Neural crest cell (in vitro differentiated cells): ENCODE measurements at places on chromosomes 6 and 20.

GRCh38 chr20:51876313-51876940 lies 74.1 kb upstream of the SALL4 start:
- no peak overlapping the region for H3K4me3 ChIP-seq
- H3K4me1 ChIP-seq, result peaks cover 11% of the 10 kb centered on the region
- no peaks in the 10 kb centered on the region for H3K27me3 ChIP-seq
- H3K36me3 ChIP-seq, result no peaks in the 10 kb centered on the region

DNA sequence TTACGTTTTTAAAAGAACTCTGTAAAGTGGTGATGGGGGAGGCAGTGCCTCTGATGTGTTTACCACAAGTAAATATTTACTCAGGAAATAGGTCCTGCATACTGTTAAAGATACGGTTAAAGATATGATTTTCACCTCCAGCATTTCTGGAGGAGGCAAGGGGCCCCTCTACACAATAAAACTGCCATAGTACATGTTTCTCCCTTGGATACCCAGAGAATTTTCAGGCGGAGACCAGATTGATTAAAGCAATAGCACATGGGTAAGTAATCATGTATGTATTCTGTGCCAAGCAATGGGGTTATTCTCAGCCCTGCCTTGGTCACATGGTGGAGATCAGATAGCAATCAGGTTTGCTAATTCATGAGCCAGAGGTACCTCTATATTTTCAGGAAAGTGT lies 9.6 kb downstream of the RIPOR2 start:
- H3K4me3 ChIP-seq, result no peak overlapping the region
- H3K4me1 ChIP-seq, result peaks cover 42% of the 10 kb centered on the region
- peaks cover 5% of the 10 kb centered on the region for H3K36me3 ChIP-seq

DNA sequence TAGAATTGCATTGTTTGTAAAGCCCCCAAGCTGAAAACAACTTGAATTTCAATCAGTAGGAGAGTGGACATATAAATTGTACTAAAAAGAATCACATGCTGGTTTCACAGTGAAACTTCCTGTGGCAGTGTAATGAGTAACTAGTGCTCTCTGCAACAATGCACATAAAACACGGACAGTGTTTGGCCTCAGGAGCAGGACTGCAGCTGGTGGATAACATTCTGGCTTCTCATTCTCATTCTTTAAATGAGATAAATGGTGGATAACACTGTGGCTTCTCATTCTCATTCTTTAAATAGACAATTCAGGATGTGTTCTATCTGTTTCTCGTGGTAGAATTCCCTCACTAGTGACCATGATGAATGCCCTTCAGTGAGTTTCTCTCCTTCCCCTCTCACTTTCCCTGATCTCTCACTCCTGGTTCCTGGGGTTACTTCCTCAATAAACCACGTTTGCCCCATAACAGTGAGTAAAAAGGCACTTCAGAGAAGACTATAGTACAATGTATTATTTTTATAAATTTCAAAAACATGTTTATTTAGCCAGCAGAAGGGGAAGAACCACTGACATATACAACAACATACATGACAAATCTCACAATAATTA lies 59.9 kb downstream of the SLC22A2 start:
- H3K27ac ChIP-seq, result peak overlapping the region; percentile 65
- no peaks in the 10 kb centered on the region for H3K27me3 ChIP-seq
- peaks cover 7% of the 10 kb centered on the region for H3K4me1 ChIP-seq
- peaks cover 5% of the 10 kb centered on the region for H3K36me3 ChIP-seq
- no peak overlapping the region for H3K4me3 ChIP-seq

DNA sequence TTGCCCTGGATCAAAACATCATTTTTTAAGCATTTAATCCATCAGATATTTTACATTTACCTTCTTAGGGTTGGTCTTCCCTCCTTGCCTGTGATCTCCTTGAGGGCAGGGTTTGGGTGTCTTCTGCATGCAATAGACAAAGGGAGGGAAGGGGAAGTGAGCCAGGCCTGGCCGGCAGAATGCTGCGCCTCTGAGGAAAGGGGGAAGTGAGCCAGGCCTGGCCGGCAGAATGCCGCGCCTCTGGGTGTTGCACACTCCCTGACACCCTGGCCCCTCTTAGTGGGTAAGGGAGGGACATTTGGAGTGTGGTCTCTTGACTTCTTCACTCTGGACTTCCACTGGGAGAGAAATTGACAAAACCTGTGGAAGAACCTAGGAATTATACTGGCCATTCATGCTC lies 12.4 kb downstream of the PSMF1 start:
- H3K4me3 ChIP-seq, result no peak overlapping the region
- DNase-seq, result no peak
- H3K27ac ChIP-seq, result peak overlapping the region; percentile 65
- H3K4me1 ChIP-seq, result peaks cover 9% of the 10 kb centered on the region
- peaks cover 43% of the 10 kb centered on the region for H3K36me3 ChIP-seq
- no peaks in the 10 kb centered on the region for H3K27me3 ChIP-seq

GRCh38 chr20:41497186-41497895 lies 120.8 kb downstream of the CHD6 start:
- H3K27ac ChIP-seq, result no peak overlapping the region
- no peaks in the 10 kb centered on the region for H3K4me1 ChIP-seq
- DNase-seq, result no peak
- no peaks in the 10 kb centered on the region for H3K27me3 ChIP-seq
- H3K4me3 ChIP-seq, result no peak overlapping the region

- no peak overlapping the region for H3K27ac ChIP-seq
- DNase-seq, result no peak
- H3K4me1 ChIP-seq, result no peaks in the 10 kb centered on the region
- no peaks in the 10 kb centered on the region for H3K36me3 ChIP-seq
- H3K4me3 ChIP-seq, result no peak overlapping the region
- no peaks in the 10 kb centered on the region for H3K27me3 ChIP-seq
Measured at GRCh38 chr6:68506911-68507310, 128.2 kb upstream of the ADGRB3 start.

GRCh38 chr6:112437058-112437457 lies 89.9 kb downstream of the RFPL4B start:
- no peaks in the 10 kb centered on the region for H3K27me3 ChIP-seq
- H3K4me1 ChIP-seq, result peaks cover 6% of the 10 kb centered on the region
- no peak overlapping the region for H3K27ac ChIP-seq
- no peak overlapping the region for H3K4me3 ChIP-seq
- no peaks in the 10 kb centered on the region for H3K36me3 ChIP-seq

DNA sequence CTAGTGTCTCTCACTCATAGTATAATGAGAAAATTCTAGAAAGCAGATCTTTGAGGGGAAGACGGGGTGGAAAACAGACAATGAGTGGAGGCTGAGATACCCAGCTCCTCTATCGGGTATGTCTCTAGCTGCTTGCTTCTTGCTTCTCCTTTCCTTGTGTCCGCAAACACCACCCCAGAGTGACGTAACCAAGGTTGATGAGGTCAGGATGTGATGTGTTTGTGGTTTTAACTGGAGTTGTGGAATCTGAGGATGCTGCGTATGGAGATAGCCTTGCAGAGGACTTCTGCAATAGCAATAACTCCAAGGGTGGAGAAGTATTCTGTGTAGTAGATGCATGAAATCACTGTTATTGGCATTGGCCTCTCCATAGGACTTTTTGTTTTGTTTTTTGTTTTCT lies 132.7 kb upstream of the IFNGR1 start:
- H3K27ac ChIP-seq, result no peak overlapping the region
- H3K4me3 ChIP-seq, result no peak overlapping the region
- no peak for DNase-seq
- H3K4me1 ChIP-seq, result peaks cover 14% of the 10 kb centered on the region
- no peaks in the 10 kb centered on the region for H3K36me3 ChIP-seq

- no peak for DNase-seq
- peaks cover 45% of the 10 kb centered on the region for H3K27me3 ChIP-seq
- H3K36me3 ChIP-seq, result no peaks in the 10 kb centered on the region
- peaks cover 17% of the 10 kb centered on the region for H3K4me1 ChIP-seq
- H3K27ac ChIP-seq, result no peak overlapping the region
Measured at GRCh38 chr6:157240059-157240959, 83.0 kb downstream of the TMEM242 start.

DNA sequence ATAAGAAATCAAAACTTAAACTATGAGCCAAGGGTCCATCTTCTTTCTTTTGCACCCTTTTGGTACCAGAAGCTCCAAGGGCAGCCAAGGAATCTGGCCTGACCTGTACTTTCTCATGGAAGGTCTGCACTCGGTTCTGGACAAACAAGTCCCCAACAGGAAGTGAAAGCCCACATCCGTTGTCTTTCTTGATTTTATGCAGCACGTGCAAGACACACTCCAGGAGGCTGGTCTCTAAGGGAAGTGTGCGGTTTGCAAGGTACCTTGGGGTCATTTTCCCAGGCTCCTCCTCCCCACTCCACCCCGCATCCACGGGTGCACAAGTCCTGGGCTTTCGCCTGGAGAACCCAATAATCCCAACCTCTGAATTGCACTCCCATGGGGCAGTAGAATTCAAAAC lies 101.9 kb downstream of the NFATC2 start:
- H3K4me3 ChIP-seq, result no peak overlapping the region
- H3K27ac ChIP-seq, result no peak overlapping the region
- no peaks in the 10 kb centered on the region for H3K36me3 ChIP-seq

DNA sequence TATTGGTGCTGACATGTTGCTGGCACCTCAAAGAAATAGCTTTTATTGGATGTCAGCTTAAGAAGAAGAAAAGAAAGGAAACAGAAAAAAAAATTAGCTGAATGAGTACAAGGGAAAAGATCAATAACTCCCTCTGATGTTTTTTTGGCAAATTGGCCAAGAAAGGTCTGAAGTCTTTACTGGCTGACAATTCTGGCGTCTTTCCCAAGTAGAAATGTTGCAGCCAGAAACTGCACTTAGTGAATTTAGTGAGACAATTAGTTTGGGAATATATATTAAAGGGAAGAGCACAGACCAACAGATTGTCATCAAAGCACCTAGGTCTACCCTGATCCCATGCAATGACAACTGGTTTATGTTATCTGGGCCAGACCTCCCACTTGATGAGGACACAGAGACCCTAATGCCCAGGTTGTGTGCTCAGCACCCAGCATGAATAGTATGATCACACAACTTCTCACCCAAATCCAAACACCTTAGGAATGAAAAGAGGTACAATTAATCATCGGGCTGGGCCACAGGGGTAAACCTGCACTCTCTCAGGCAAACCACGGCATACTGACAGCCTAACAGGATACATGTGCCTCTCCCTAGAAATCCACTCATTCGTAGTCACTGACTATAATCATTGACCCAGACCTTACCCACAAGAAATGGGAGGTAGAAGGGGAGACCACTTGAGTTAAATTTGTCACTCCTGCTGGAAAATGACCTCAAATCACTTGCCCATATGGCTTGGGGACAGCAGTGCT lies 612.3 kb upstream of the ARID1B start:
- no peak overlapping the region for H3K27ac ChIP-seq
- H3K4me1 ChIP-seq, result peaks cover 26% of the 10 kb centered on the region
- H3K4me3 ChIP-seq, result no peak overlapping the region
- no peaks in the 10 kb centered on the region for H3K27me3 ChIP-seq

- no peaks in the 10 kb centered on the region for H3K4me1 ChIP-seq
- H3K27me3 ChIP-seq, result peaks cover 2% of the 10 kb centered on the region
- no peaks in the 10 kb centered on the region for H3K36me3 ChIP-seq
- DNase-seq, result no peak
Measured at GRCh38 chr20:31894980-31895675, 24.7 kb downstream of the TTLL9 start.

- DNase-seq, result no peak
- H3K4me3 ChIP-seq, result no peak overlapping the region
- H3K27ac ChIP-seq, result no peak overlapping the region
- peaks cover 19% of the 10 kb centered on the region for H3K36me3 ChIP-seq
- H3K4me1 ChIP-seq, result peaks cover 8% of the 10 kb centered on the region
Measured at GRCh38 chr6:154886016-154886415, 109.1 kb upstream of the TIAM2 start.

- no peak for DNase-seq
- H3K4me3 ChIP-seq, result no peak overlapping the region
- no peaks in the 10 kb centered on the region for H3K4me1 ChIP-seq
- H3K27me3 ChIP-seq, result peaks cover 8% of the 10 kb centered on the region
Measured at GRCh38 chr20:59398537-59399205, 98.3 kb downstream of the EDN3 start.

- no peak overlapping the region for H3K4me3 ChIP-seq
- no peak overlapping the region for H3K27ac ChIP-seq
- peaks cover 3% of the 10 kb centered on the region for H3K27me3 ChIP-seq
- no peak for DNase-seq
- H3K36me3 ChIP-seq, result no peaks in the 10 kb centered on the region
Measured at GRCh38 chr6:127706216-127706615, 129.2 kb downstream of the C6orf58 start.

GRCh38 chr20:62430866-62431447 lies 3.6 kb upstream of the RBBP8NL start:
- H3K27ac ChIP-seq, result no peak overlapping the region
- H3K27me3 ChIP-seq, result peaks cover 7% of the 10 kb centered on the region
- H3K4me1 ChIP-seq, result peaks cover 6% of the 10 kb centered on the region
- no peaks in the 10 kb centered on the region for H3K36me3 ChIP-seq

DNA sequence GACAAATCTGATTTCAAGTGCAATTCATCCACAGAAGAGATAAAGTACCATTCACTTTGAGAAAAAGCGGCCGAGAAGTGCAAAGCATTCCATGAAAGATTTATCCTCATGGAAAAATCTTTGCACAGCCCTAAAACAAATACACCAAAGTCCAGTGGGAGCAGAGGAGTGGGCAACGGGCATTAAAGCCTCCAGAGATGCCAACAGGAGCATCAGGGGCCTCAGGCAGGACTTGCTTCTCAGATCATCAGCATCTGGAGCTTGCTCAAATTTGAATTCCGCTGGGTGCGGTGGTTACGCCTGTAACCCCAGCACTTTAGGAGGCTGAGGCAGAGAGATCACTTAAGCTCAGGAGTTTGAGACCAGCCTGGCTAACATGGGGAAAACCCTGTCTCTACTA lies 110.7 kb upstream of the NFATC2 start:
- H3K27me3 ChIP-seq, result no peaks in the 10 kb centered on the region
- peaks cover 5% of the 10 kb centered on the region for H3K36me3 ChIP-seq
- no peak for DNase-seq
- no peak overlapping the region for H3K4me3 ChIP-seq
- peaks cover 10% of the 10 kb centered on the region for H3K4me1 ChIP-seq

- H3K27ac ChIP-seq, result no peak overlapping the region
- peaks cover 18% of the 10 kb centered on the region for H3K27me3 ChIP-seq
- H3K4me3 ChIP-seq, result no peak overlapping the region
- peaks cover 16% of the 10 kb centered on the region for H3K4me1 ChIP-seq
Measured at GRCh38 chr6:288866-289265, 3.4 kb upstream of the DUSP22 start.

DNA sequence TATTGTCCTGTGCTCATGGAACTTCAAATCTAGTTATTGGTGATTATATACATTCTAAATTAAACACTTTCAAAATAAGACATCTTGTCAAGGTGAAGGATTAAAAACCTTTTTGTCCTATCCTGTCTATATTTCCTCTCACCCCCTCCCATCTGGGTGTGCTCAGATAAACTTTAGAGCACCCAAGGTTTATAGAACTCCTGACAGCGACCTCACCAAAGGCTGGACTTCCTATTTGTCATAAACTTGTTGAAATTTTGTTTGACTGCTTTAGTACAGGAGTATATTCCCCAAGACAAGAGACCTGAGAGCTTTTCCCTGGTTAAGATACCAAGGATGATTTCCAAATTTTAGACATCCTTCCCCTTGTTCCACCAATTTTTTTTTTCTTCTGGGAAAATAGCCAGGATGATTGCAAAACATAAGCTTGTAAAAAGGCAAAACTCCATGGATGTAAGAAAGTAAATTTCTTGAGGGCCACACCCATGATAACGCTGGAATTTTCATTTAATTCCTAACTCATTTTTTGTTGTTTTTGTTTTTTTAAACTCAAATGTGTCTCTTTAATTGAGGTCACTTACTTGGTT lies 33.0 kb downstream of the CARMIL1 start:
- DNase-seq, result no peak
- H3K36me3 ChIP-seq, result no peaks in the 10 kb centered on the region
- no peaks in the 10 kb centered on the region for H3K27me3 ChIP-seq
- no peak overlapping the region for H3K27ac ChIP-seq

- H3K4me3 ChIP-seq, result no peak overlapping the region
- no peaks in the 10 kb centered on the region for H3K27me3 ChIP-seq
- DNase-seq, result no peak
Measured at GRCh38 chr20:61940491-61940890, 125.2 kb downstream of the TAF4 start.
